Stimulated activated CD8-positive, alpha-beta memory T cell treated with anti-CD3 and anti-CD28 coated beads, Interleukin-15, amount 100 ng/mL, for 24 hours (primary cell): ENCODE measurements at places on chromosomes 2 and 18.

DNA sequence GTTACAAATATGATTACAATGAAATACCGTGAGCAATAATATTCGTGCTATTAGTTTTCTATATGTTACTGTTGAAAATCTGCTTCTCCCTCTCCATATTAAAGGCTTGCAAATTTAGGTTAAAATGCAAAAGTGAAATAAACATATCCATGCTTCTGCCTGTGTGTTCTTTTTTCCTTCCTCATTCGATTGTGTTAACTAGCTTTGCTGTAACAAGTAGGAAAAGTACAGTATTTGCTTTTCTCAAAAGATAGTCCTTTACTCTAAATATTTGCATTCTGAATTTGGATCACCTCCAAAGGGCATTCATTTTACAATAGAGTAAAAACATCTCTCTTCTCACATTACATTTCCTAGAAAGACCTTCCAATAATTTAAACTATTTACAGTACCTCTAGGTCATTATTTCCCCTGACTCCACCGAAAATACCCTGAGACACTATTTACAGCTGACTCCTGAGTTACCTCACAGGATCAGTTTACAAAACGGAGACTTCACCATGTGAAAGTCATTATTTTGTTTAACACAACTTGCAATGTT, 835.0 kb upstream of the FANCL start:
- DNase-seq: no peak

DNA sequence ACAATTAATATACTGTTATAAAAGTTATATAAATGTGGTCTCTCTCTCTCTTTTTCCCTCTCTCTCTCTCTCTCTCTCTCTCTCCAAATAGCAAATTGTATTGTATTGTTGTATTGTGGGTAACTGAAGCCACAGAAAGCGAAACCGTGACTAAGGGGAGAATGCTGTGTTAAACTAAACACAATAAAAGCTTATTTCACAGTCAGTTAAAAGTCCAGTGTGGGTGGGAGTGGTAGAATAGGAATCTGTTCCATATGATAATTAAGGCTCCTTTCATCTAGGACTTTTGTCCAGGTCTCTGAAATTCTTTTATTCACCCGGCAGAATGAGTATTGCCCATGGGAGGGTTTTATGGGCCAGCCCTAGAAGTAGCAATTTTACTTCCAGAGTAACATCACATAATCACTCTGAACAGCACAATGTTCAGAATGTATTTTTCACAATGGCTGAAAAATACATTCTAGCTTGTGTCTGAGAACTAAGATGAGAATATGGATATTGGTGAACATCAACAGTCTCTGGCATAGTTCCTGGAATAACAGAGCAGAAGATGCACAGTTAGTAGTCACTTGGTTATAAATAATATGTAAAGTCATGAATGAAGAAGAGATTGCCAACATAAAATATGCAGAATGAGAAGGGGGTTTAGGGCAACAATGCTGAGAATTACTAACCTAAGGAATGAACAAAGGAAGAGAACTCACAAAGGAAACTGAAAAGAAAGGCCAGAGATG, 399.1 kb downstream of the PLCL1 start:
- DNase-seq: no peak

DNA sequence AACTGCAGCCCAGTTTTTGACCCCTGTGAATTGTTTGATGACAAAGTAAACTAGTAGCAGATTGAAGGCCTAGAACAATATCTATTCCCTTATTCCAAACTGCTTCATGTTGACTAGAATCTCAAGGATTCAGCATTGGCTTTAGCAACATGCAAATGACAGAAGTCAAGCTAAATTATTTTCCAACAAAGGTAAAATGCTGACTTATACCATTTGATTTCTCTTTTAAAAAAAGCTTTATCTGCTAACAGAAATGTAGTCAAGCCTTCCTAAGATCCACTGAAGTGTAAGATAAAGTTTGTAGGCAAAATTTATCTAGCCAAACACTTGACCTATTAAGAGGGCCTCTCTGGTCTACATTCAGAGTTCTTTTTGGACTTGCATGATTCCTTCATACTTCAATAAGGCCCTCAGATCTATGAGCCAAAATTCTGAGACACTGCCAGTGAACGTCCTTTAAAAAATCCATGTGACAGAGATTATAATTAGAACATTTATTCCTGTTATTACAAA, 9.5 kb upstream of the CYBRD1 start:
- DNase-seq: no peak

GRCh38 chr2:162261032-162261945, 18.0 kb upstream of the FAP start:
- DNase-seq: no peak

DNA sequence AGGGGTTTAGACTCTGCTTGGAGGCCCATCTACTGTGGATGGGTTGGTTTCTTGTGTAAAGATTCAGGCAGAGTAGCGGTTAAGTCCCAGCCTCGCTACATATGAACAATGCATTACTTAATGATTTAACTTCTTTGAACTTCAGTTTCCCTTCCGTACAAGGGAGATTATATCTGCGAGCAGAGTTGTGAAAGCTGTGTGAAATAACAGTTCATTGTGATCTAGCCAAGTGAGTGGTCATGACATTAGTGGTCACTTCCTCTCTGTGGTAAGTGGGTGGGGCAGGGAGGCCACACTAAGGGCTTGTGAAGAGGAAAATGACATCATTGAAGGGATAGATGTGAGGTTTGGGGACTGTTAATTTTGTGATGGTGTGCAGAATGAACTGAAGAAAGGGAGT, 14.1 kb upstream of the MEX3C start:
- no peak for DNase-seq

- no peak for DNase-seq
Observed at GRCh38 chr2:70939001-70939838, 3.5 kb downstream of the ATP6V1B1 start.
